ENCODE measurements at places on chromosomes 5 and 9.

- no peak for DNase-seq
Measured at GRCh38 chr5:9497347-9497746, 48.5 kb downstream of the SEMA5A start.

DNA sequence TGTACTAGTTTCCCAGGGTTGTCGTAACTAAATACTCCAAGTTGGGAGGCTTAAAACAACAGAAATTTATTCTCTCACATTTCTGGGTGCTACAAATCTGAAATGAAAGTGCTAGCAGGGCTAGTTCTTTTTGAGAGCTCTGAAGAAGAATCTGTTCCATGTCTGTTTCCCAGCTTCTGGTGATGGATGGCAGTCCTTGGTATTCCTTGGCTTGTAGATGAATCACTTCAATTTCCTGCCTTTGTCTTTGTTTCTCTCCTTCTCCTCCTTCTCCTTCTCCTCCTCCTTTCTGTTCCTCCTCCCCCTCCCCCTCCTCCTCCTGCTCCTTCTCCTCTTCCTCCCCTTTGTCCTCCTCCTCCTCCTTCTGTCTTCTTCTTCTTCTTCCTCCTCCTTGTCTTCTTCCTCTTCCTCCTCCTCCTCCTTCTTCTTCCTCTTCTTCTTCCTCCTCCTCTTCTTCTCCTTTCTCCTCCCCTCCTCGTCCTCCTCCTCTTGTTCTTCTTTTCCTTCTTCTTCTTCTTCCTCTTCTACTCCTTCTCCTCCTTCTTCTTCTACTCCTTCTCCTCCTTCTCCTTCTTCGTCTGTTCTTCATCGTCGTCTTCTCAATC lies 104.7 kb upstream of the ANKRD55 start:
- no peak for DNase-seq

GRCh38 chr9:93061791-93062763 lies 3.6 kb downstream of the SUSD3 start:
- DNase-seq: no peak

DNA sequence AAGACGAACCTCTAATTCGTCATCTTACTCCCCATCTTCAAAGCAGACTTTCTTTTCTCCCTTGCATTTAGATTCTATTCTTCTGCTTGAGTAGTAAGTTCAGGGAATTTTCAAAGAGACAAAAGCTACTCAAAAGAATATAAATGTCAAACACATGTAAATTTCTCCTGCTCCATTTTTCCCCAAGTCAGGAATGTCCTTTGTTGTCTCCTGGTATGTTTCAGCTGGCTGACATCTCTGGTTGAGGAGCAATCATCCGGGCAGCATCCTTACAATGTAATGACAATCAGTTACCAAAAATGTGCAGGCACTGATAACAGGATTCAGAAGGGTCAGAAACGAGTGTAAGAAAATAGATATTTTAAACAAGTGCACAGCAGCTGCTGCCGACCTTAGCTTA lies 47.6 kb upstream of the PPP1R2B start:
- DNase-seq: no peak

GRCh38 chr5:158947846-158948245 lies 151.9 kb downstream of the EBF1 start:
- no peak for DNase-seq

DNA sequence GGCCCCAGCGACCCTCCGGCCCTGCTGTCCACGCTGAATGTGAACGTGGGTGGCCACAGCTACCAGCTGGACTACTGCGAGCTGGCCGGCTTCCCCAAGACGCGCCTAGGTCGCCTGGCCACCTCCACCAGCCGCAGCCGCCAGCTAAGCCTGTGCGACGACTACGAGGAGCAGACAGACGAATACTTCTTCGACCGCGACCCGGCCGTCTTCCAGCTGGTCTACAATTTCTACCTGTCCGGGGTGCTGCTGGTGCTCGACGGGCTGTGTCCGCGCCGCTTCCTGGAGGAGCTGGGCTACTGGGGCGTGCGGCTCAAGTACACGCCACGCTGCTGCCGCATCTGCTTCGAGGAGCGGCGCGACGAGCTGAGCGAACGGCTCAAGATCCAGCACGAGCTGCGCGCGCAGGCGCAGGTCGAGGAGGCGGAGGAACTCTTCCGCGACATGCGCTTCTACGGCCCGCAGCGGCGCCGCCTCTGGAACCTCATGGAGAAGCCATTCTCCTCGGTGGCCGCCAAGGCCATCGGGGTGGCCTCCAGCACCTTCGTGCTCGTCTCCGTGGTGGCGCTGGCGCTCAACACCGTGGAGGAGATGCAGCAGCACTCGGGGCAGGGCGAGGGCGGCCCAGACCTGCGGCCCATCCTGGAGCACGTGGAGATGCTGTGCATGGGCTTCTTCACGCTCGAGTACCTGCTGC lies 839 bp downstream of the KCNV2 start:
- DNase-seq: peak; percentile 91

DNA sequence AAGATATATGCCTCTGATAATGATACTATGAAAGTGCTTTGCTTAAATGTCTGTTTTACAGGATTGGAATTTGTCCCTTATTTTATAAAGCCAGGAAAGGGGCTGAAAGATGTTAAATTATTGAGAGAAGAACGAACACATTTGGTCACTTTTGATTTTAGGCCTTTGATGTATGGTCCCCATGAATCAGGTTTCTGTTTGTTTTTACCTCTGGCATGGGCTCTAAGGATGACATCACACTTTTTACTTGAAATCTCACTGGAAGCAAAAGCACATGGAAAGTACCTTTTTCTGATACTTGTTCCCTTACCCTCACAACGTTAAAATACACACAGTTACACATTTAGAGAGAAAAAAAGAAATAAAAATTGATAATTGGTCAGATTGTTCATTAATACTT lies 6.9 kb downstream of the OTULIN start:
- DNase-seq: no peak

GRCh38 chr5:72503888-72504491 lies 3.2 kb downstream of the ZNF366 start:
- DNase-seq: no peak

DNA sequence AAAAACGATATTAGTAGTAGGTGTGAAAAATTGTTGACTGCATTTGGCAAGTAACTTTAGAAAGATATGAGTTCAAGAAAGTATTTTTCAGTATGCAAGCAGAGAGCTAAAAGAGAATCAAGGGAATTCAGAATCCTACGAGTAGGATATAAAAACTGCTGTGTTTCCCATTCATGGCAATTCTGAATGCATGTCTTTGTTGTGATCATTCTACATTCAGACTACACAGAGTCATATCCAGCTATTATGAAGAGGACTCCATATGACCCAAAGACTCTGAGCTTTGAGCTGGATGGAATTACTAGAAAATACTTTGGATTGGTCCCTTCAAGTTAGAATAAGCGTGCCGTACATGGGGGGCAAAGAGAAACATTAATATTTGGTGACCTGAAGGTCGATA lies 12.0 kb downstream of the IFNE start:
- DNase-seq: no peak

DNA sequence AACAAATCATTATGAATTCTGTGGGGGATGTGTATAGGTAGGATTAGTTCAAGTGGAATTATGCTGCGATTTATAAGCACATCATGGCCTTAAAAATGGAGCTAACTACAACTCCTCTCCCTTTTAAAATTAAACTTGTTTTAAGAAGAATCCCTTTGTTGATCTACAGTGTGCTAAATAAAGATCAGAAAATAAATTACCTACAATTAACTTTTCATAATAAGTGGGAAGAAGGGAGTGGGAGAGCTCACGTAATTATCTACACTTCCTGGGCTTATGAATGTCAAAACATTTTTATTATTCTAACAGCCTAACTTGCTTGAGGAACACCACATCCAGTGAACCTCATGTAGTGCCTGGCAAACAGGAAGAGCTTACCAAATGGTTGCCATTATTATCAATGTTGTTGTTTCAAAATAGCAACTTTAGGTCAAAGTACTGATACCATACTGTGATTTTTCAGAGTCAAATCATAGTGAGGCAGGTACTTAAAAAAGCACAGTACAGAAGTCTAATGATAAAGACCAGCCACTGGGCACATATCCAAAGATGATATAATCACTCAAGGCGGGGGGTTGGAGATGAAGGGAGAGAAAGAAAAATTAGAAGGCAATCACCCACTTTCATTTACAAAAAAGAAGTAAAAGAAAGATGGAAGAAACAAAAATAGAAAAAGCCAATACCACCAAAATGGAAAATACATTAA lies 174.0 kb downstream of the RAPGEF6 start:
- no peak for DNase-seq

GRCh38 chr9:17993024-17993423 lies 414.2 kb downstream of the SH3GL2 start:
- DNase-seq: no peak

GRCh38 chr5:132476876-132477781 lies 13.4 kb downstream of the IRF1 start:
- peak; percentile 62 for DNase-seq

- no peak for DNase-seq
Measured at GRCh38 chr5:107873877-107874276, 203.1 kb upstream of the EFNA5 start.

DNA sequence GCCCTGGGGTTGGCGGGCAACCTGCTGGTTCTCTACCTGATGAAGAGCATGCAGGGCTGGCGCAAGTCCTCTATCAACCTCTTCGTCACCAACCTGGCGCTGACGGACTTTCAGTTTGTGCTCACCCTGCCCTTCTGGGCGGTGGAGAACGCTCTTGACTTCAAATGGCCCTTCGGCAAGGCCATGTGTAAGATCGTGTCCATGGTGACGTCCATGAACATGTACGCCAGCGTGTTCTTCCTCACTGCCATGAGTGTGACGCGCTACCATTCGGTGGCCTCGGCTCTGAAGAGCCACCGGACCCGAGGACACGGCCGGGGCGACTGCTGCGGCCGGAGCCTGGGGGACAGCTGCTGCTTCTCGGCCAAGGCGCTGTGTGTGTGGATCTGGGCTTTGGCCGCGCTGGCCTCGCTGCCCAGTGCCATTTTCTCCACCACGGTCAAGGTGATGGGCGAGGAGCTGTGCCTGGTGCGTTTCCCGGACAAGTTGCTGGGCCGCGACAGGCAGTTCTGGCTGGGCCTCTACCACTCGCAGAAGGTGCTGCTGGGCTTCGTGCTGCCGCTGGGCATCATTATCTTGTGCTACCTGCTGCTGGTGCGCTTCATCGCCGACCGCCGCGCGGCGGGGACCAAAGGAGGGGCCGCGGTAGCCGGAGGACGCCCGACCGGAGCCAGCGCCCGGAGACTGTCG lies 976 bp downstream of the RXFP3 start:
- DNase-seq: no peak

DNA sequence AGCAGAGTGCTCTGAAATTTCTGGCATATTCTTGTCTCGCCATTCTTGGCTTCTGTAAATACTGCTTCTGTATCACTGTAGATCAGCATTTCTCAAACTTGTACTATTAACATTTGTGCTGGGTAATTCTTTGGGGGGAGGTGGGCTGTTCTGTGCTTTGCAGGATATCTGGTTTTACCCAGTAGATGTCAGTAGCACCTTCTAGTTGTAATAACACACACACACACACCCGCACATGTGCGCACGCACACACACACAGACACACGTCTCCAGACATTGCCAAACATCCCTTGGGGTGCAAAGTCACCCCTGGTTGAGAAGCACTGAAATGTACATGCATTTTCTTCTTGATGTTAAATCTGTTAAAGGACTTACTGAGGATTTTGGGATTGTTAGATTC lies 304.1 kb downstream of the MAT2B start:
- DNase-seq: no peak

GRCh38 chr9:132160802-132161742 lies 786 bp upstream of the NTNG2 start:
- no peak for DNase-seq

GRCh38 chr5:1428107-1428506 lies 17.1 kb downstream of the SLC6A3 start:
- DNase-seq: no peak

DNA sequence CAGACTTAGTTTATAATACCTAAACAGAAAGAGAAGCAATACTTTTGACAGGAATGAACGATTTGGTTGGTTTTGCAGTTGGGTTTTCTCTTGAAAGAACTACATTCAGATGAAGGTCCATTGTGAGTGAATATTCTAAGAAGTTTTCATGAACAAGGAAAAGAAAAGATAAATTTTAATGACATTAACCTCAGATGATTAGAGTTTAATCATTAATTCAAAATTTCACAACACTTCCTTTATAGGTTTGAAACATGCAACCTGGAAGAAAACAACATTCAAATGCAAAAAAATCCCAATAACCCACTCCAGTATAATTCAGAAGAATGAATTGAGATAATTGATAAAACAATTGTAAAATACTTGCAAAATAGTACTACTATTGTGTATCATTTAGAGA lies 23.8 kb downstream of the EQTN start:
- DNase-seq: no peak

DNA sequence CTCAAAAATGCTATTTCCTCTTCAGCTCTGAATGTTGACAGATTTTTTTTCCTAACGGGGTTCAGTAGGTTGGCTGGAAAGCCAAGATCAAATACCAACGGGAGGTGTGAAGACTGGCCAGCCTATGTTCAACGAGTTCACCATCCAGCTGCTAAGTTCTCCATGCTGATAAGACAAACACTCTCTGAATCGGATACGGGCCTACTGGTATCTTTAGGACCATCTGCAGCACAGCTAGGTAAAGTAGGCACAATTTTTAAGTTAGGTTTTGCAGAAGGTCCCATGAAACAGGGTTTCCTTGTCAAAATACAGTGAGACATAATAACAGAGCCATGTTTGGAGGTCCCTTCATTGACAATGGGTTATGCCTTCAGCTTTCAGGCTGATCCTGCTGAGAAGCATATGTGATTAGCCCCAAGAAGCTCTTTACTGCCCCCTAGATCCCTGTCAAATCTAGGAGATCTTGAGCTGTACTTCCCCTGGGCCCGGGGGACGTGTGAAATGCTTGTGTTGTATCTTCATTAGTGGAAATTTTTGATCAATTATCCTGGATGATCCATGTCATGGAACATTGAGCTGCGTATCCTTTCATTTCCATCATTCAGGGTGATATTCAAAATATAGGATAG lies 60.6 kb downstream of the PGM5 start:
- DNase-seq: no peak

GRCh38 chr9:16031971-16032370 lies 479.1 kb downstream of the CCDC171 start:
- no peak for DNase-seq

GRCh38 chr5:5423586-5423985 lies 1.1 kb downstream of the ICE1 start:
- DNase-seq: no peak

DNA sequence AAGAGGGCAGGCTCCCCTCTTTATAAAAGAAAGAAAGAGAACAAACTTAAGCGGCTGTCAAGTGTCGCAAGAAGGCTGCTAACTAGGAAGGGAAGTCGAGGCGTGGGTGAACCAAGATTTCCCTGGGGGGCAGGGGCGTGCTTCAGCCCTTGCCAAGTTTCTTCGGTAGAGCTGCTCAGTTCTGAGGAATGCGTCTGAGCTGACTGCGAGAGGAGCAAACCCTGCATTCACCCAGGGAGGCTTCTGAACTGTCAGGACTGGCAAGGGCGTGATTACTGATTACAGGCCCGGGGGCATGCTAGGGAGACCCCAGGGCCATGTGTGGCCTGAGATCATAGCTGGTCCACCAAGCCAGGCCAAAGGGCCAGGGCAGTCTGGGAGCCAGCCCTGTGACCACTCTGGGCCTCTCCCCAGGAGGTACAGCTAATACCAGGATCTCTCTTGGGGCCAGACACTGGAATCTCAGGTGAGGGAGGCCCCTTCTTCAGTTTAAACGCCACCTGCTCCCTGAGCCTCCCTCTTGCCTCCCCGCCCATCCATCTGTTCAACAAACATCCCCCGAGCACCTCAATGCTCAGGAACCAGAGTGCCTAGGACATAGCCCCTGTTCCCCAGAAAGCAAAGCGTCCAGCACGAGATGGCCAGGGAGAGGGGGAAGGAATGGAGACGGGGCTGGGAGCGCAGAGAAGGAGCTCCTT lies 30.9 kb downstream of the SARDH start:
- DNase-seq: peak; percentile 60

Measured in chondrocyte (in vitro differentiated cells).